A172 (cell line): ENCODE measurements at places on chromosomes 1 and 21. TPM values are rescaled to one million over a fixed set of nuclear protein-coding genes. Genes with fewer than 3 reads are reported as not detected.

TSPAN2 gene
- 2.0 and 3.2 TPM in 2 replicates for total RNA-seq

SELL gene
- total RNA-seq = not detected in 2 replicates

SPRR2A gene
- total RNA-seq = not detected in 2 replicates

- no peak for DNase-seq
Measured at GRCh38 chr1:110123224-110123623, 11.0 kb downstream of the UBL4B start.

GRCh38 chr1:154607106-154607608 is 829 bp downstream of the ADAR start:
- DNase-seq = peak; percentile 31

DNA sequence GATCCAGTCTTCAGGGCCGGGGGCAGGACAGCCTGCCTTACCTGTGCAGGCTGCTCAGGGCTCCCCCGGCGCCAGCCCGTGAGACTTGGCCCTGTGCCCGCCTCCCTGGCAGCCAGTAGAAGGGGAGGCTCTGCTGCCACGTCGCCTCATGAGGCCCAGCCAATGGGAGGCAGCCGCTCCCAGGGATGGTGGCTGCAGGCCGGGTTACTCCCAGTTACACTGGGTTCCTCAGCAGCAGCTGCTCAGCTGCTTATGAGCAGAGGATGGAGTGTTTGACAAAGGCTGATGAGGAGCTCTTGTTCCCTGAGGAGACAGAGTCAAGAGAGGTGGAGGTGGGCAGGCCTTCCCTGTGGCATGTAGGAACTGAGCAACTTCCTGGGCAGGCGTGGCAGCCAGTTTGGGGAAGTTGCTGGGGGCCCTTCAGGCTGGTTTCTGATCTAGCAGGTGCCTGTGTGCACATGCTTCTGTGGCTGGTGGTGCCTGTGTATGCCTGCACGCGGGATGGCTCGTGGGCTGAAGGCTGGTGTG is 5.5 kb downstream of the MFSD2A start:
- DNase-seq = no peak

DNA sequence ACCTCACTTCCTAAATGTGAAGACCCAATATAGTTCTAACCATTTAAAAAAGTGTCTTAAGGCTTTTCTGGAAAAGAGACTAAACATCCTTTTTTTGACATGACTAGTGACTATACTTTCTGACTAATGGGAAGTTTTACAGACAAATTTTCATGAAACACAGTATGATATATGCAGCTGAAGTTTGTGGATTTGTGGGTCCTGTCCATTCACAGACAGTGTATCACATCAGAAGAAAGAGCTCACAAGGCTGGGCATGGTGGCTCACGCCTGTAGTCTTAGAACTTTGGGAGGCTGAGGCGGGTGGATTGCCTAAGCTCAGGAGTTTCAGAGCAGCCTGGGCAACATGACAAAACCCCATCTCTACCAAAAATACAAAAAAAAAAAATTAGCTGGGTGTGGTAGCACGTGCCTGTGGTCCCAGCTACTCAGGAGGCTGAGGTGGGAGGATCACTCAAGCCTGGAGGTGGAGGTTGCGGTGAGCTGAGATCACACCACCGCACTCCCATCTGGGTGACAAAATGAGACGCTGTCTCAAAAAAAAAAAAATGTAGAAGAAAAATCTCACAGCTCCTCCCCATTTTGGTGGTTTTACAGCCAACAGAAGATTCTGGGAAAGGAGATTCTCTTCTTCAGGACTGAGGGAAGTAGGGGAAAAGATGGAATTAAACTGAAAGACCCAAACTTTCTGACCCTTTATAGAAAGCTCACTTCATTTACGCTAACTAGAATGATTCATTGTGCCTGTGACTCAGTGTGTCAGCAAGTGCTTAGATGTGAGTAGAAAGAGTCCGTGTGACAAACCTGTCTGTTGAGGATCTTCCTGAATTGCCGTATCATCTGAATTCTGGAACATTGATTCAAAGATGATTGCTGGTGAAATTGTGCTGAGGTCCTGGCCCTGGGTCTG is 15.2 kb upstream of the YRDC start:
- no peak for DNase-seq

- DNase-seq = no peak
Measured at GRCh38 chr1:37033355-37034101, 787 bp downstream of the GRIK3 start.

- peak; percentile 97 for DNase-seq
Measured at GRCh38 chr21:41678016-41678923, 88.6 kb downstream of the RIPK4 start.

DNA sequence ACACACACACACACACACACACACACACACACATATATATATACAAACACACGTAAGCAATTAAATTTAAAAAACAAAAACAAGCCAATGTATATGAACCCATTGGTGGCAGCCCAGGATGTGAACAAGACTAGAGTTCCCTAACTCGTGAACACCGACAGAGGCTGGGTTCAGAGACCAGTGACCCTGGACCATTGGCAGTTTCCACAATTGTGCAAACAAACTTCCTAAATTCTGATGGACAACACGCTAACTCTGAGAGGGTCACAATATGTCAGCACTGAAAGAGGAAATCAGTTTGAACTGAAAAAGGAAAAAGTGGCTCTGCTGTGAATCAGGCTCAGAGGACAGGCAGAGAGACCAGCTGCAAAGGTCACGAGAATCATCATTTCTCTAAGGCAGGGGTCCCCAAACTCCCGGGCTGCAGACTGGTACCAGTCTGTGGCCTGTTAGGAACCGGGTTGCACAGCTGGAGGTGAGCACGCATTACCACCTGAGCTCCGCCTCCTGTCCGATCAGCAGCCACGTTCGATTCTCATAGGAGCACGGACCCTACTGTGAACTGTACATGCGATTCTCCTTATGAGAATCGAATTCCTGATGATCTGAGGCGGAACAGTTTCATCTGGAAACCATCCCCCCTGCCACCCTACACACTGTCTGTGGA is 50.5 kb upstream of the ERO1B start:
- no peak for DNase-seq

DNA sequence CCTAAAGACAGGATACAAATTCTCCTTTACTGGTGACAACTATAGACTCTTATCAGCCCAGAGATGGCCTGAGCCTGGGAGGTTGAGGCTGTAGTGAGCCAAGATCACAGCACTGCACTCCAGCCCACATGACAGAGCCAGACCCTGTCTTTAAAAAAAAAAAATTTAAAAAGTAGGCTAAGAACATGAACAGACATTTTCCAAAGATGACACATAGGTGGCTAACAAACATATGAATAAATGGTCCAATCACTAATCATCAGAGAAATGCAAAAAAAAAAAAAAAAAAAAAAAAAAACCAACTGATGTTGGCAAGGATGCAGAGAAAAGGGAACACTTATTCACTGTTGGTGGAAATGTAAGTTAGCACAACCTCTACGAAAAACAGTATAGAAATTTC is 65.0 kb downstream of the TOR3A start:
- DNase-seq = no peak

DNA sequence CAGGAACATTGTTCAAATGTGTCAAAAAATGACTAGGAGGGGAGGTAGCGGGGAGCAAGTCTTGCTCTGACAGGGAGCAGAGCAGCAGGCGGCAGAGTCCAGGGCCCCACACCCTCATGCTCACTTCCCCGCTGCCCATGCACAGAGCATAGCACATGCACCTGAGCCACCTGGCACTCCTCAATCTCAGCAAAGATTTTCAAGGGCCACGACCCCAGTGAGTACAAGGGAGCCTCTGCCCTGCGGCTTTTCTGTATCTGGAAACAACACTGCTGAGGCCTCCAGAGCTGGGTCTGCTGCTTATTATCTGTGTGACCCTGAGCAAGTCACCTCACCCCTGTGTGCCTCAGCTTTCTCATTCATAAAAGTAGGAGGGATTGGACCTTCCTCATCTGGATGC is 1.1 kb upstream of the GJB3 start:
- no peak for DNase-seq

GRCh38 chr1:25800703-25801377 is 847 bp downstream of the SELENON start:
- no peak for DNase-seq

GRCh38 chr1:237108297-237109040 is 66.5 kb downstream of the RYR2 start:
- no peak for DNase-seq

GRCh38 chr1:166391279-166392066 is 224.7 kb upstream of the FAM78B start:
- DNase-seq = peak; percentile 27

DNA sequence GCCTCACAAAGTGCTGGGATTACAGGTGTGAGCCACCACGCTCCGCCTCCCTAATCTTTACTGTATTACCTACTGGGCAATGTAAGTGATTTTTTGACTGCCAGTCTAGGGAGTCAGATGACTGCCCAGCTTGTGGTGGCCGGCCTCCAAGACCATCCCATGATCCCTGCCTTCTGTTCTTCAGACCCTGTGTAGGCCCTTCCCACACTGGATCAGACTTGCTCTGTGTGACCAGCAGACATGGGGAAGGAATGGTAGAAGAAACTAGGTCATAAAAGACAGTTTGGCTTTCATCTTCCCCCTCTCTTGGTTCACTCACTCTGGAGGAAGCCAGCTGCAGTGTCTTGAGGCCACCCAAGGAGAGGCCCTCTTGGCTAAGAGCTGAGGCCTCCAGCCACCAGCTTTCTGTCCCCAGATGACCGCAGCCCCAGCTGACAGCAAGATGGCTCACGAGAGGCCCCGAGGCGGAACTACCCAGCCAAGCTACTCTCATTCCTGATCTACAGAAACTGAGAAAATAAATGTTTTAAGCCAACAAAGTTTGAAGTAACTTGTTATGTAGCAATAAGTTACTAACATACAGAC is 14.5 kb upstream of the CBR3 start:
- DNase-seq = no peak

- no peak for DNase-seq
Measured at GRCh38 chr1:211609120-211610024, 30.4 kb upstream of the SLC30A1 start.

DNA sequence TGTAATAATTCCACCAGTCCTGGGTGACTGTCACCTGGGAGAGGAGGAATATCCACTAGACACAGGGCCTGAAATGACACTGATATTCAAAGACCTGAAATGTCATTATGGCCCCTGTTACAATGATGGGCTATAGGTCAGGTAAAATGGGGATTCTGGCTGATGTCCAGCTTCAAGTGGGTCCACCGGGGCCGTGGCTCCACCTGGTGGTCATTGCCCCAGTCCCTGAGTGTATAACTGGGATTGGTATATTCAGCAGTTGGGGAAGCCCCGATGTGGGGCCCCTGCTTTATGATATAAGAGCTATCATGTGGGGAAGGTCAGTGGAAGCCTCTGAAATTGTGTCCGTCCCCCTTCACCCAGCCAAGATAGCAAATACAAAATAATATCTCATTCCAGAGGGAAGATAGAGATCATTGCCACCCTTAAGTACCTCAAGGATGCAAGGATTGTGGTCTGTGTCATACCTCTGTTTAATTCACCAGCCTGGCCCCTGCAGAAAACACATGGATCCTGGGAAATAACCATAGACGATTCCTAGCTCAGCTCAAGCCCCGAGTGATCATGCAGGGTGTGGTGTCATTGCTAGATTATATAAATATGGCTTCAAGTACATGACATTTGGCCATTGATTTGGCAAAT is 19.4 kb downstream of the PLEKHO1 start:
- peak; percentile 79 for DNase-seq

GRCh38 chr1:171218661-171219060 is 29.6 kb upstream of the FMO1 start:
- DNase-seq = no peak

DNA sequence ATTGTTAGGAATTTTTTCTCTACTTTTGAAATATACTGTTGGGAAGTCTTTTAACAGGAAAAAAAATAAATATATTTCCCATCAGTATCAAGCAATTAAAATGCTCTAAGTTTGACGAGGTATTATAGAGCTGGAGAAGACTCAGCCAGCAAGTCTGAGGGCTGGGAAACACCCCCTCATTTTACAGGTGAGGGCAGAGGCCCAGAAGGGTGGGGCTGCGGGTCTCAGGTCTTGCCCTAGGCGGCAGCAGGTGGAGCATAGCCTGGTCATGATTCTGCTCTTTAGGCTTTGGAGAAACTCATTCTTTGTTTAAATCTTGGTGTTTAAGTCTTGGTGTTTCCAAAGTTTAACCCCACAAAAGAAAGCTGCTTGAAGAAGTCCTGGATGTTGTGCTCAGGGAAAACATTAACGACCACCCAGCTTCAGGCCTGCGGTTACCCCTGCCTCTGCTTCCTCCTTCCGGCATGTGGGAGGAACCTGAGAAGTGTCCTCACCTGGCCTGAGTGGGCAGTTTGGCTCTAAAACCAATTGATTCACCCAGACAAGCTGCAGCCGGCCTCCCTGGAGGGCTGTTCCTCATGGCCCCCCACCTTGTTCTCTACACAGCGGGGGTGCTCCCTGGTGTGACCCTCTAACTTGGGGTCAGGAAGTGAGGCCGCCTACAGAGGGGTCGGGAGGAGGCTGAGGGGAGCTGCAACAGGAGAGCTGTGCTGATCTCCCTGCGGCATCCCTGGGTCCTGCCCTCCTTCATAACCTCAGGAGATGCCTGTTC is 41.7 kb downstream of the OLFML2B start:
- no peak for DNase-seq

- no peak for DNase-seq
Measured at GRCh38 chr21:25788677-25789076, 53.9 kb downstream of the GABPA start.

DNA sequence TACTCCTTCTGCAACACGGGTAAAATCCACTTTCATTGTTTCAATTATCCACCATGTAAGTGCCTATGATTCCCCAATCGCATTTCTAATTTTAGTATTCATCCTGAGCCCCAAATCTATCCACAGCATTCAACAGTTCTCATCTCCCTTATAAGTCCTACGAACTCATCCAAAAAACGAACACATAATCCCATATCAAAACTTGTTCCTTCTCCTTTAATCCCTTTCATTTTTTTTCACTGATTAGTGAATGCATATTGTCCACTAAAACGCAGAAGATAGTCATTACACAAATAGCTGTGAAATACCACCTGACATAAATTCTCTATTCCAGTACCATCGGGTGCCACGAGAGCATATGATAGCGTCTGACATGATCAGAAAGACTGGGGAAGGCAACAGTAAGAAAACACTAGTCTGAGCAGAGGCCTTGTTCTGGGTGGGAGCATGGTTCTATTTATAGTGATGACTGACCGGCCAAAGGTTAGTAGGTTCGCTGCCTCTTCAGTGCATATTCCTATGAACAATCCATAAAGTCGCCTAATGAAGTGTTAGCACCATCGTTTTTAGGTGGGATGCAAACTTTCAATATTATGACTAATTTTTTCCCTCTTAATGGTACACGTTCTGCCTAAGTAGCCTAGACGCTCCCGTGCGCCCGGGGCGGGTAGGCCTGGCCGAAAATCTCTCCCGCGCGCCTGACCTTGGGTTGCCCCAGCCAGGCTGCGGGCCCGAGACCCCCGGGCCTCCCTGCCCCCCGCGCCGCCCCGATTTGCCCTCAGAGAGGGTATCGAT is 648 bp downstream of the ATP5PF start:
- DNase-seq = peak; percentile 27

DNA sequence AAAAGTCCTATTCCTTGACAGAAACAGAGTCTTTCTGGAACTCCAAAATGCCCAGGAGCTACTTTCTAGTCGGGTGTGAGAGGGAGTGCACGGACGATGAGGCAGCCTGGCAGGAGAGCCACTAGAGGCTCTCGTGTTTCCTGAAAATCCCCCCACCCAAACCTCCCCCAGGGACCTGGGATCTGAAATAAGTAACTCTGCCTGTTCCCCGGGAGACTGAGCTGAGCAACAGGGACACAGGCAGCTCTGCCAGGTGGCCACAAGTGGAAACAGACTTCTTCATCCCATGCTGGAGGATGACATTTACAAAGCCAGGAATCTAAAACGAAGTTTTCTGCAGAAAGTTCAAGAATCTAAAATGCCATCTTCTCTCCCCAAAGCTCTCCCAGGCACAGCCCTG is 77.1 kb downstream of the ITPKB start:
- DNase-seq = no peak
